ENCODE measurements at places on chromosomes 1 and 21.
A peak's percentile ranks its signal among the peaks of the same experiment; 100 is the strongest.

- no peak for DNase-seq
Measured at GRCh38 chr1:233664253-233664652, 50.3 kb downstream of the KCNK1 start.

DNA sequence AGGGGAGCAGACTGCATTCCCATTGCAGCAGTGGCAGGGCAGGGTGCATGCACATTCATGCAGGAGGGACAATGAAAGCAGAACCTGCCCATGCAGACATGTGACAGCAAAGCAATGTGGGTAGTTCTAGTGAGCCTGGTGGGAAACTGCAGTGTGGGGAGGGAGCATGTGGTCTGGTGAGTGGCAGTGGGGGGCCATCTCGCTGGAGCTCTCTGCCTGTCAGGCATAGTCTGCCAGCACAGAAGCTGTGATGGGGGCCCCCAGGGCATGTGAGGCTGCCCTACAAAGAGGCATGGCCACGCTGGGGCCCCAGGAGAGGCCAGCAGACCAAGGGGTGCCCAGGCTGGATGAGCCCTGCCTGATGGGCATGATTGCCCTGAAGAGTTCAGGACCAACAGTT is 579.7 kb downstream of the PTPRC start:
- no peak for DNase-seq

DNA sequence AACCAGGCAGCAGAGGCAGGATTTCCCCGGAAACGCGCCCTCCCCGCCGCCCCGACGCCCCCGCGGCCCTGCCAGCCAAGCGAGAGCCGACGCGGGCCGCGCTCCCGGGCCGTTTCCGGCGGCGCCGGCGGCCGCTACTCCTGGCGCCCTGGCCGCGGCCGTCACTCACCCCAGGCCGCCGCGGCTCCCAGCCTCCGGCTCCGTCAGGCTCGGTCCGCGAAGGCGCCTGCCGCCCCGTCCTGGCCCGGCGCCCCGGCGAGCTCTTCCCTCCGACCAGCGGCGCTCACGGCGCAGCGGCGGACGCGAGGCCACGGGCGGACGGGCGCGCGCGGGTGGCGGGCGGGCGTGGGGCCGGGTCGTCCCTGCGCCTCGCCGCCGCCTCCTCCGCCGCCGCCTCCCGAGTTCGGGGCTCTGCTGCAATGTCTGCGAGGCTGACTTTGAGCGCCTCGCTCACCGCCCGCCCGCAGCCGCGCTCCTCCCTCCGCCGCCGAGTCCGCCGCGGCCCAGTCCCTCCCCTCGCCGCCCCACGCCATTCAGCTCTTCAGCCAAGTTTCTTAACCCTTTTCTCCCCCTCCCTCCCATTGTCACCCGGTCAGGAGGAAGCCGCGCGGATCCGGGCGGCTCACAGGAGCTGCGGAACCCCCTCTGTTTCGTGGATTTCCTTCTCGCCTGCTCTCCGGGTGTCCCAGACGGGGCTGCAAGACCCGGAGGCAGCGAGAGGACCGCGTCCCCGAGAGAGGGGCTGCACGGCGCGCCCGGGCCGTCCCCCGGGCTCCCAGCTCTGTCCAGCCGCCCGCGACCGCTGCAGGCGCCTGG is at the start of gene NRIP1:
Gene NRIP1 (minus strand): TSS at position 425 of the 816 bp plus-strand sequence. CDS start 96,808 bp downstream, outside the sequence.
- peak; percentile 97 for DNase-seq

GRCh38 chr1:152048416-152049009 is 11.7 kb upstream of the S100A11 start:
- no peak for DNase-seq

- no peak for DNase-seq
Measured at GRCh38 chr1:182754087-182754486, 35.5 kb upstream of the NPL start.

DNA sequence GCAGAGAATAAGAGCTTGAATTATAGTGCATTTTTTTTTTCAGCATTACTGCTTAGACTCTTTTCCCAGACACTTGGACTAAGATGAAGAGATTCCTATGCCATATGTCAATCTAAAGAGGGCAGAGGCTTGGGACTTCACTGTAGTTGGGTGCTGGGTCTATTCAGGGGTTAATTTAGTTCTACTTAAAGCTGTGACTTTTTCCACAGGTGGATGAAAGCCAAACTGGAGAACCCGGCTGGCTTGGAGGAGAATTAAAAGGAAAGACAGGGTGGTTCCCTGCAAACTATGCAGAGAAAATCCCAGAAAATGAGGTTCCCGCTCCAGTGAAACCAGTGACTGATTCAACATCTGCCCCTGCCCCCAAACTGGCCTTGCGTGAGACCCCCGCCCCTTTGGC is 104.8 kb downstream of the ATP5PO start:
- DNase-seq = no peak

GRCh38 chr1:157181790-157182189 is 43.6 kb upstream of the ETV3 start:
- DNase-seq = no peak

DNA sequence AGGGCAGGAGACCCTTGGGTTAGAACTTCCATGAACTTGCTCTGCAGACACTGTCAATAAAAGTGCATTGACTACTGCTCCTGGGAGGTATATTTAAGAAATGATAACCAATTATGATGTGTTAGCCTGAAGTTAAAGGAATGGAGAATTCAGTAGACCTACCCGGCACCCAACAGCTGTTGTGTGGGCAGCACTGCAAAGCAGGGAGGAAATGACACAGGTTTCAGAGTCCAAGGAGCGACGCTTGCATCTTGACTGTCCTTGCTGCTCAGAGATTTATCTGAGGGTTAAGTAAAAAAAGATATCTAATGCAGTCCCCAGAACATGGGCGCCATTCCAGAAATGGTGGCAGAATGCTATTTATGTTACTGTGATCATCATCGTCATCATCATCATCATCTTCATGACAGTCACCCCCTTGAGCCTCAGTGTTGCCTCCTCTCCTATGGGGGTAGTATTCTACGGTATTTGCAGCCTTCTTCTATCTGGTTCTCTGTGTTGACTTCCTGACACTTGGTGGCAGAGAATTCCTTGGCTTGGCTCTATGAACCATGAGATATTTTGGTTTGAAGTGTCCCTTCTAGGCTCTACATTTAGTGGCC is 225.9 kb downstream of the KAZN start:
- no peak for DNase-seq

DNA sequence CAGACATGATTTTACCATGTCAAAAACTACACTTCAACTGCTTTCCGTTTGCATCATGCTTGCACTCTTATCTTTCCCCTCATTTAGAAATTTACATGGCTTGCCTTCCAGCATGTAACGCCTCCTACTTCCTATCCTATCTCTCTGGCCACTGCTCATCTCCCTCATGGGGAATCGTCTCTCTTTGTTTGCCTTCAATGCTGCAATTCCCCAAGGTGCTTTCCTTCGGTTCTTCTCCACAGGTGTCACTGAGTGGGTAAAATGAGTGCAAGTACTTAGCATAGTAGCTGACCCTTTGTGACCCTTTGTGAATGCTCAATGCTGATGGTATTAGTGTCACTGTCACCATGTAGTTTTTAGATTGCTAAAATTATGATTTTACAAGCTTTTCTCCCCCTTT is 63.1 kb downstream of the APP start:
- no peak for DNase-seq

DNA sequence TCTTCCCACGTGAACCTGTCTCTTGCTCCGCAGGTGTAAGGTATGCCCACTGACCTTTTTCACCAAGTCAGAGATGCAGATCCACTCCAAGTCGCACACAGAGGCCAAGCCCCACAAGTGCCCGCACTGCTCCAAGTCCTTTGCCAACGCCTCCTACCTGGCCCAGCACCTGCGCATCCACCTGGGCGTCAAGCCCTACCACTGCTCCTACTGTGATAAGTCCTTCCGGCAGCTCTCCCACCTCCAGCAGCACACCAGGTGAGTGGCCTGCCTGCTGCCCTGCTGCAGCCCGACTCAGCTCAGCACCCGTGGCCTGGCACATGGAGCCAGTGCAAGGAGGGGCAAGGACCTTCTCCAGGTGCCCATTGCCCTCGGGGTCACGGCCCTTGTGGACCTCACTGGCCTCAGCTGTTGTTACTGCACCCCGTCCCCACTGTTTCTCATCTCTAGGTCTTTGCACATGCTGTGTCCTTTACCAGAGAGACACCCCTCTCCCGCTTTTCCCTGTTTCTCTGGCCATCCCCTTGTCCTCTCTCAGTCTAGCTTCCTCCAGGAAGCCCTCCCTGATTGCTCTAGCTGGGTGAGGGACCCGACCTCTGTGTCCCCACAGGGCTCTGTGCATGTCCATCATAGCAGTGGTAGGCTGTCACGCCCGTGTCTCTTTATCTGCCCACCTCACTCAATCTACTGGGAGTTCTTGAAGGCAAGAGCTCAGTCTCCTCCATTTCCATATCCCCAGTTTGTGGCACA is 25.4 kb downstream of the ZNF362 start:
- no peak for DNase-seq

DNA sequence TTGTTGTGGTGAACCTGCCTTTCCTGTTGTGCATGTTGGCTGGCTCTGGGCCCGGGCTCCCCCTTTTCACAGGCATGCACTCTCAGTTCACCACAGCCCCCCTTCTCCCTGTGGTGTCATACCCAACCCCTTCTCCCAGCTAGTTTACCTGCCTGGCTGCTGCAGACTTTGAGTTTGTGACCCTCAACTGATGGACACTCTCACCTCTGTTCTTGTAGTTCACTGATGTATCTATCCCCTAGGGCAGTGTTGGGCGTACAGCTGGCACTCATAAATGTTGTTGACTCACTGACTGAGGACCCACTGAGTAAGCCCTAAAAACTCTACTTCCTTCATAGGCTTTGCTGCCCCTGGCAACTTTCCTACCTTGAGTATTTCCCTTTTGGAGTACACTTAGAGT is 54.9 kb downstream of the WDR64 start:
- DNase-seq = peak; percentile 74

DNA sequence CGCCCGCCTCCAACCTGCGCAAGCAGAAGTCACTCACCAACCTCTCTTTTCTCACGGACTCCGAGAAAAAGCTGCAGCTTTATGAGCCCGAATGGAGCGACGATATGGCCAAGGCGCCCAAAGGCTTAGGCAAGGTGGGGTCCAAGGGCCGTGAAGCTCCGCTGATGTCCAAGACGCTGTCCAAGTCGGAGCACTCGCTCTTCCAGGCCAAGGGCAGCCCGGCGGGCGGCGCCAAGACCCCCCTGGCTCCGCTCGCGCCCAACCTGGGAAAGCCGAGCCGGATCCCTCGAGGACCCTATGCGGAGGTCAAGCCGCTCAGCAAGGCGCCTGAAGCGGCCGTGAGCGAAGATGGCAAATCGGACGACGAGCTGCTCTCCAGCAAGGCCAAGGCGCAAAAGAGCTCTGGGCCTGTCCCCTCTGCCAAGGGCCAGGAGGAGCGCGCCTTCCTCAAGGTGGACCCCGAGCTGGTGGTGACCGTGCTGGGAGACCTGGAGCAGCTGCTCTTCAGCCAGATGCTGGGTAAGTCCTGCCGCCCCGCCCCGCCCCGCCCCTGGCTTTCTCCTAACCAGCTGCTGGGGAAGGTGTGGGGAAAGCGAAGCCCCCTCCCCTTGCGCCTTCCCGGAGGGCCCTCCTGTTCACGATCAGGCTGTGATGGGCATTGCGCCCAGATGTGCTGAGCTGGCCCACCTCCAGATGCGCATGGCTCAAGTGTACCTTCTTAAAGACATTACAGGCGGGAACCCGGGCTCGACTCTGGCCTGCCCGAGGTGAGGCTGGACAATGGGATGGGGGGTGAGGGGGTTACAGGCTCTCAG is 110.2 kb downstream of the NAV1 start:
- DNase-seq = peak; percentile 26

GRCh38 chr21:32979598-32980268 is 46.0 kb upstream of the OLIG2 start:
- DNase-seq = no peak

DNA sequence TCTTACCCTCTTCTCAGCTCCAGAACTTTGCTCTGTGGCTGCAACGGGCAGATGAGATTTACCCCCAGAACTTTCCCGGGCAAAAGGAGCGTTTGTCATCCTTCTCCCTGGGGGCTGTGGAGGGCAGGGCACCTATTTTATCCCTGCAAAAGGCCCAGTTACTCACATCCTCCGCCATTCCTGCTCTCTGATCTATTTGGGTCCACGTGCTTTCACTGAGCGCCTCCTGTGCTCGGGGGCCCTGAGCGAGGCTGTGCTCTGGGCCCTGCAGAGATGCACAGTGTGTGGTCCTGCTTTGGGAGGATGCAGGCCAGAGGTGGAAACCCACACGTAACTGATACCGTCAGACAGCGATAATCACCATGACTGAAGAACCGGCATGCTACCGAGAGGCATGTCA is 2.4 kb upstream of the CSMD2 start:
- no peak for DNase-seq

- DNase-seq = no peak
Measured at GRCh38 chr1:173300061-173301044, 93.2 kb upstream of the TNFSF4 start.

- no peak for DNase-seq
Measured at GRCh38 chr1:18739897-18740296, 109.3 kb downstream of the PAX7 start.

DNA sequence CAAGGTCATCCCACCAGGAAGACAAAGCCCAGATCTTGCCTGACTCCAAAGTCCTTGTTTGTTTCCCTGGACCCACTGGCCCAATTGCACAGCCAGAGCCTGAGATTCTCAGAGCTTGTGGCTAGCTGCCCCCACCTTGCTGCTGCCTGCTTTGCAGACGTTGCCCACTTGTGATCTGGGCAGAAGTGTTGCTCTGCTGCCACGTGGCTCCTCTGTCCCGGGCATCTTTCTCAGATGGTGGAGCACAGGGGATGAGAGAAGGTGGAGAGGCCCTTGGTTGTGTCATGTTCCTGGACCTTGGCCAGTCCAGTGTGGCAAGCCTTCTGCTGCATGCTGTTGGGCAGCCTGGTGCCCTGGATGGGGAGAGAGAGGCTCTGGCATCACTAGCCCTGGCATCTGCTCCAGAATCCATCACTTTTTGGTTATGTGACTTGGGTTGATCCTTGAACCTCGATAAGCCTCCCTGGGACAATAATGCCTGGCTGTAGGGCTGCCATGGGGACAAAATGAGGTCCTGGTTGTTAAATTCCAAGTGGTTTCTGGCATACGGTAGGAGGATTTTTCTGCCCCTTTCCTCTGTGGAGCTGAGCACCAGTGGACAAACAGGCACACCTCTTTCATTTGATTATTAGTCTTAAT is 1.5 kb upstream of the NR0B2 start:
- no peak for DNase-seq

DNA sequence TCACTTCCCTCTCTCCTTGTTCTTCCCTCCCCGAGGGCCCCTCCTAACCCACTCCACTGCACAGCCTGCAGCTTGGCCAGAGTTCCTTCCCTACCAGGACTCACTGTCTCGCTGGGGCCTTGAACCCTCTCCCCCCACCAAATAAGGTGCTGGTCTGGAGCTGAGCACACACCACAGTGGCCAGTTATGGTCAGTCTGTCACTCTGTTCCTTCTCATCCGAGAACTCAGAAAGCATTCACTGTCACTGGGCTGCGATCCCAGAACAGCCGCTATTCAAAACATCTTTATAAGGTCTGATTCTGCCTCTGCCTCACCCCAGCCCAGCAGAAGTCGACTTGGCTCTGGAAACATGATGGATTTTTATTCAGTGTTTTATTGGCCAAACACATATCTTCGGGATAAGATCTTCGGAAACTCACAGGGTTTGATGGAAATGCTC is 19.8 kb upstream of the LBR start:
- DNase-seq = peak; percentile 36

GRCh38 chr1:165376811-165377311 is 20.3 kb upstream of the LMX1A start:
- no peak for DNase-seq

Measured in cardiac fibroblast (primary cell).